ENCODE measurements at places on chromosomes 2 and 18. TPM values are rescaled to one million over a fixed set of nuclear protein-coding genes. Genes with fewer than 3 reads are reported as not detected.

Gene WDR7
- polyA plus RNA-seq: 23.6 TPM

Gene ARHGAP28
- not detected for polyA plus RNA-seq

Gene KATNAL2
- polyA plus RNA-seq: 0.19 TPM

Gene FAHD2B
- 0.39 TPM for polyA plus RNA-seq

Gene TDRD15
- polyA plus RNA-seq: not detected

Gene GEN1
- polyA plus RNA-seq: 0.79 TPM

Gene RAX
- not detected for polyA plus RNA-seq

Gene CFC1
- not detected for polyA plus RNA-seq

Gene PXDN
- not detected for polyA plus RNA-seq

Gene OTOS
- not detected for polyA plus RNA-seq

Gene ACADL
- not detected for polyA plus RNA-seq

Gene SLC5A7
- not detected for polyA plus RNA-seq

Gene ANKRD29
- 0.11 TPM for polyA plus RNA-seq

Gene SLC16A14
- polyA plus RNA-seq: not detected

Gene CHST9
- polyA plus RNA-seq: not detected

Gene NDUFV2
- polyA plus RNA-seq: 184 TPM

Data from CD14-positive monocyte (primary cell).